DMS79 (cell line): ENCODE measurements at places on chromosomes 7 and 10.
A peak's percentile ranks its signal among the peaks of the same experiment; 100 is the strongest.

DNA sequence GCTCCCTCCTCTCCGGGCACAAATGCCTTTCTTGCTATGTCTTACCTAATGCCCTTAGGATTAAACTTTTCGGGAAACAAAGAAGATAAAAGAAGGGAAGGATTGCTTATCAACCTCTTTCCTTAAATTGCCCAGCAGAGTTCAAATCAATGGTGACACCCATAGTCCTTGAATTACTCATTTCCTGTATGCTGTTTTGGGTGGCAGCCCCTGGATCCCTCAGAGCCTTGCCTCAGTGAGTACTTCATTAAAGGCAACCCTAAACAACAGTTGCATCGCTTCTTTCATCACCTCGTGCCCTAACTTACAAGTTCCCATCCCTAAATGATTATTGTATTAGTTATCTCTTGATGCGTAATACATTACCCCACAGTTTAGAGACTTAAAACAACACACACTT is 31.6 kb upstream of the WAPL start:
- no peak for DNase-seq

GRCh38 chr10:18303851-18304801 is 163.9 kb downstream of the CACNB2 start:
- DNase-seq: no peak

- DNase-seq: peak; percentile 30
Observed at GRCh38 chr7:157693071-157693520, 356.3 kb downstream of the DNAJB6 start.

- no peak for DNase-seq
Observed at GRCh38 chr10:131429942-131430341, 118.4 kb upstream of the TCERG1L start.

GRCh38 chr7:114923403-114923713 is 1.5 kb downstream of the MDFIC start:
- no peak for DNase-seq

- DNase-seq: no peak
Observed at GRCh38 chr7:134085311-134085710, 41.8 kb upstream of the LRGUK start.
